Stimulated activated CD4-positive, alpha-beta T cell treated with anti-CD3 and anti-CD28 coated beads, Interleukin-2, amount 100 ng/mL, for 24 hours (primary cell): ENCODE measurements at places on chromosomes 2 and 18.

GRCh38 chr2:218985021-218985324, at the start of gene FEV:
FEV (minus strand) TSS chr2:218985184; CDS start chr2:218985075, 109 bp downstream.
- DNase-seq: no peak

DNA sequence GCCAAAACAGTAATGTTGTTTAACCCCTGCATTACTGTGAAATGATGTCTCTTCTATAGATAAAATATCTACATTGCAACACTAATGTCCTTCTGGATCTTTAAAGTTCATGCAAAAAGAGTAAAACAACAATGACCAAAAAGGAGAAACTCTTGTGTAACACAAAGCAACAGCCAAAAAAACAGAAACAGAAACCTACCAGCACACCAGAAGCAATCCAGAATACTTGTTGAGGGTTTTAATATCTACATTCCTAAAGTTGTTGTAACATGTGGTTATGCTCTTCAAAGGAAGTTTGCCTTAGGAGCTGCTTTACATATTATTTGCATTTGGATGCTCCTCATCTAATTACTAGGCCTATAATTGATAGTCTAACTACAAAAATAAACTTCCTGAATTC, 157.2 kb downstream of the BABAM2 start:
- no peak for DNase-seq

DNA sequence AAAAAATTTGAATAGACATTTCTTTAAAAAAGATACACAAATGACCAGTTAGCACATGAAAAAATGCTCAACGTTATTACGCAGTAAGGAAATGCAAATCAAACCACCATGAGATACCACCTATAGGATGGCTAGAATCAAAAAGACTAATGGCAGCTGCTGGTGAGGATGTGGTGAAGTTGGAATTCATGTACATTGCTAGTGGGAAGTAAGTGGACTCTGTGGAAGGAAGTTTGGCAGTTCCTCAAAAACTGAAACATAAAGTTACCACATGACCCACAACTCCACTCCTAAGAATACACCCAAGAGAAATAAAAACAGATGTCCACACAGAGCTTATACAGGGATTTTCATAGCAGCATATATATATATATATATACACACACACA, 51.2 kb downstream of the MBP start:
- DNase-seq: no peak

GRCh38 chr2:217220228-217221013, 360.6 kb upstream of the TNP1 start:
- DNase-seq: no peak

DNA sequence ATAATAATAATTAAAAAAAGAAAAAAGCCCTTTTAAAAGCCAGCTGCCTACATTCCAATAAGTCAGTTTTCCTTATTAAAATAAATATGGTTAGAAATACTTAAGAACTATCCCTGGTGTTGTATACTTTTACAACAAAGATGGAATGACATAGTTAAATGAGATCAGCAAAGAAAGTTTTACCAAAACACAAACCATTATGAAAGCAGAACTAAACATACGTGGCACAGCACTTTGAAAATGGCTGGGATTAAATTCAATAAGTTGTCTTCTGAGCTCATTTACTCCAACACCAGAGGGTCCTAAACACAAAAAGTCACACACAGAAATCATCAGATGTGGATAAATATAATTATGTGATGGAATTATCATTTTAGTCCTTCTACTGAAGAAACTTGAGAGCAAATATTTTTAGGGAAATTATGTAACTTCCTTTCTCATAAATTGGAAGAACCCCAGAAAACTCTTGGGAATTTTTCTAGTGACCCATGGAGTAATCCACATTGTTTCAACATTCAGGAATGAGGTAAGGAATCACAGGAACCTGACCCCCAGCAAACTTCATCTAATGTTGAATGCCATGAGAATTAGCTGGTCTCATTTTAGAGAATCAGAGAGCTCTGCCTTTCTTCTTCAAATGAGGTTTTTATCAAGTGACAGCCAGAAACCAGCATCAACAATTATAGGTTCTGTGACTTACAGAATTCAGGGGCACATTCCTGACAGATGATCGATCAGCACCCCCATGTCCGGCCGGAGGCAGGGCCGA, 11.5 kb upstream of the TMEM237 start:
- no peak for DNase-seq

- DNase-seq: no peak
Observed at GRCh38 chr2:140786585-140786984, 1344.2 kb downstream of the LRP1B start.

- DNase-seq: no peak
Observed at GRCh38 chr2:171241771-171242170, 81.1 kb upstream of the TLK1 start.

DNA sequence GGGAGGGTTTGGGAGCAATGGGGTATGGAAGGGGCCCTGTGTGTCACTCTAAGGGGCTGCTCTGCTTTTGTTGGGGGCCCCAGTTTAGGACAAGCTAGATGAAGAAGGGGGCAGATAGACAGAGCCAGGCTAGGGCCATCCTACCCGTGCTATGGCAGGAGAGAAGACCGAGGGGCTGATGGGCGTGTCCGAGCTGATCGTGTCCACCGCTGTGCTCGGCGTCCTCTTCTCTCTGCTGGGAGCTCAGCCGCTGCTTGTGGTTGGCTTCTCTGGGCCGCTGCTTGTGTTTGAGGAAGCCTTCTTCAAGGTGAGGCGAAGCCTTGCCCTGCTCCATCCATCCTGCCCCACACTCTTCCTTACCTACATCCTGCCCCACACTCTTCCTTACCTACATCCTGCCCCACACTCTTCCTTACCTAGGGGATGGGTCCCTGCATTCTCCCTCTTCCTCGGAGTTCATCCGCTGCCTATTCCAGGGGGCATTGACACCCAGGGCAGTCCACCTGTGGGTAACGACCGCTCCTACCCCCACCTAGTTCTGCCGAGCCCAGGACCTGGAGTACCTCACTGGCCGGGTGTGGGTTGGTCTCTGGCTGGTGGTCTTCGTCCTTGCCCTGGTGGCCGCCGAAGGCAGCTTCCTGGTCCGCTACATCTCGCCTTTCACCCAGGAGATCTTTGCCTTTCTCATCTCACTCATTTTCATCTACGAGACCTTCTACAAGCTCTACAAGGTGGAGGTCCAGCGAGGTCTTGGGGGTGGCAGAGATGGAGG, 8.9 kb downstream of the SLC4A3 start:
- no peak for DNase-seq

GRCh38 chr2:220281771-220282170, 654.3 kb downstream of the SLC4A3 start:
- no peak for DNase-seq

DNA sequence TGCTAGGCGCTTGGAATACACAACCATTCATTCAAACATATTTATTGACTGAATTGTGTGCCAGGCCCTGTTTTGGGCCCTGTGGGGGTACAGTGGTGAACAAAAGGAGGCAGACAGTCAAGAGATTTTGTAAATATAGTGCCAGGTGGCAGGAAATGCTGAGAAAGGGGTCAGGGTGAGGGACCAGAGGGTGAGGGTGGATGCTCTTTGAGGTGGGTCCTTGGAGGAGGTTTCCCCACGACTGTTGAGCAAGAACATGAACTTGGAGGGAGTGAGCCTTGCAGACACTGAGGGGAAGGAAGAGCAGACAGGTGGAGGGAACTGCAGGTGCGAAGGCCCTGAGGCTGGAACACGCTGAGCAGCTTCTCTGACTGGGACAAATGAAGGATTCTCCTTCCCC, 40.7 kb downstream of the ODC1 start:
- DNase-seq: no peak

- DNase-seq: no peak
Observed at GRCh38 chr18:2009942-2010697, 561.2 kb downstream of the METTL4 start.

GRCh38 chr2:6674381-6674780, 191.3 kb downstream of the CMPK2 start:
- DNase-seq: no peak

DNA sequence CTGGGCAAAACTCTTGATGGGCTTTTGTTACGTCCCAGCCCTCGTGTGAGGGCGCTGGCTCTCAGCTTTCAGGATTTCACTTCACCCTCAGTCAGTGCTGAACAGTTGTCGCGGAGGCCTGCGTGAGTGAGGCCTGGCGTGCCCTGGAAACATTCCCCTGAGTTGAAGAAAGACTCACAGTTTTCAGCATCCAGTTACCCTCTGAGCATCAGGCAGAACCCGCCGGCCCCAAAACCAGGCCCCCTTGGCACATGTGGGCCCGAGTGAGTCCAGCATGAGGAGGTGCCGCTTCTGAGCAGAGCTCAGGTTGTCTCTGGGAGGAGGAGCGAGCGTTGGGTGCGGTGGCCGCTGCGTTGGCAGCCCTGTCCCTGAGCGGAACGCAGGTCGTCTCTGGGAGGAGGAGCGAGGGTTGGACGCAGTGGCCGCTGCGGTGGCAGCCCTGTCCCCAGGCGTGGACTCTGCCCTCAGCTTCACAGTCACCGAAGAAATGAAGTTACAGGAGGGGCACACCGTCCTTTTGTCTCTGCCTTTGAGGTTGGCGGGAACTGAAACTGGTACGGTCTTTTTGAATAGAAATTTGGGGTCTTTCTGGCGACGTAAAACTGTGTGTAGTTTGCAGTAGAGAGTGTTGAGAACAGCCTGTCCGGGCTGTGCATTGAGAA, at the start of gene NEU4:
Gene NEU4, plus strand, starts transcription at position 473 of the 662 bp plus-strand sequence. CDS start 5,292 bp downstream, outside the sequence.
- DNase-seq: no peak

- DNase-seq: no peak
Observed at GRCh38 chr2:219765231-219765911, 137.9 kb downstream of the SLC4A3 start.

DNA sequence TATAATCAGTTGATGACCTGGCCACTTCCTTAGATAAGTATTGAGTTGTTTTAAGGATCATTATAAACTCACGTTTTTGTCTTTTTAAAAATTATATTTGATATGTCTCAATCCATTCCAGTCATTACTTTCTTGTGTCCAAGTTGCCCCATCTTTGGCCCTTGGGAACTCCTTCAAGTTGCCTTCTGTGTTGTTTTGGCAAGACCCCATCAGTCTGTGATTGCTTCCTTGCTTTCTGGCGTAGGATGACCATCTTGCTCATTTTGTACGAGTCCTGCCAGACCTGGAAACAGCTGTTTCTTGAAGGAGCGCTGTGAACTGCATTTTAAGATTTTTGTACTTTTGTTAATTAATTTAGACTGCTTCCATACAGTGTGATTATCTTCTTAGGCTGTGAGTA, 68.9 kb upstream of the ITM2C start:
- no peak for DNase-seq

DNA sequence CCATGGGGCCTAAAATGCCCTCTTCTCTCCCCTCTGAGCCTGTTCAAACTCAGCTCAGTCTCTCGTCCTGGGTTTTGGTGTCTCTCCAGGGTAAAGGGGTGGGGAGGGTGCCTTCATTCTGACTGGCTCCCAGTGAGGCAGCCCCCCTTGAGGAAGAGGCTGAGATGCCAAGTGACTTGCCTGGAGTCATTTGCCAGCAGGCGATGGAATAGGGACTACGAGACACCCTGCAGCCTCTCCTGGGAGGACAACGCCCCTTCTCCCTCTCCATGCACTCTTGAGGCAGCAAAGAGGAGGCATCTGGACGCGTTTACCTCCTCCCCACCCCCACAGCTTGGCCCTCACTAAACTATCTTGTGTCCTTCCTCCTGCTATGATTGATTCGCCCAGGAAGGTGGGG, 760 bp upstream of the STON1 start:
- DNase-seq: no peak

DNA sequence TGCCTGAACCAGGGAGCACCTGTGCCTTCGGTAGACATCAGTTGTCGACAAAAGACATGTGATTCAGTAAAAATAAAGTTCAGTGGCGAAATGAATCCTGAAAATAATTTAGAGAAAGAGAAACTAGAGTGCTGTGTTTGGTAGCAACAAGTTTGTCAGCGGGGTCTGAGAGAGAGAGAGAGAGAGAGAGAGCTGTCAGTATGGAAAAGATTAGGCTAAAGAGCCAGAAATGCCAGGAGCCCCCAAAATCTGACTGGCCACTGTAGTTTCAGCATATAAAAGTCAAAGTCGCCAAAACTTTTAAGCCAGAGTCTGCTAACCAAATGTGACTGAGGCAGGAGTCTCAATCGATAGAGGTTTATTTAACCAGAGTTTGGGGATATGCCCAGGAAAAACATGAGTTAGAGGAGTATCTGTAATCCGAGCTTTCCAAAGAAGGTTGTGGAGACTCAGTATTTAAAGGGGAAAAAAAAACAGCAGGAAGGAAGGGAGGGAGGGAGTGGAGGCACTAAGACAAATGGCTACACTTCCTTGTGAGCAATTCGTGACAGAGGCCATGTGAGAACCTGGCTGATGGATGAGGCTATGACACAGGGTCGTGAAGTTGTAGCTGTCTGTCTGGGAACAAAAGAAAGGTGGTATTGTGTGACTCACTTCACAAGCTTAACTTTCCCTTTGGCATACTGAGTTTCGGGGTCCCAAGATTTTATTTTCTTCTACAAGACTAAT, 20.5 kb upstream of the GNAL start:
- no peak for DNase-seq

- no peak for DNase-seq
Observed at GRCh38 chr18:69770238-69770637, 177.4 kb downstream of the CD226 start.

- peak; percentile 19 for DNase-seq
Observed at GRCh38 chr2:74648009-74648443, at the start of gene M1AP. M1AP (minus strand) TSS chr2:74648330; CDS start chr2:74640275, 8,055 bp downstream.

GRCh38 chr2:14635391-14635871, 2.9 kb downstream of the LRATD1 start:
- no peak for DNase-seq

GRCh38 chr2:1540481-1540880, 127.2 kb downstream of the TPO start:
- DNase-seq: no peak

DNA sequence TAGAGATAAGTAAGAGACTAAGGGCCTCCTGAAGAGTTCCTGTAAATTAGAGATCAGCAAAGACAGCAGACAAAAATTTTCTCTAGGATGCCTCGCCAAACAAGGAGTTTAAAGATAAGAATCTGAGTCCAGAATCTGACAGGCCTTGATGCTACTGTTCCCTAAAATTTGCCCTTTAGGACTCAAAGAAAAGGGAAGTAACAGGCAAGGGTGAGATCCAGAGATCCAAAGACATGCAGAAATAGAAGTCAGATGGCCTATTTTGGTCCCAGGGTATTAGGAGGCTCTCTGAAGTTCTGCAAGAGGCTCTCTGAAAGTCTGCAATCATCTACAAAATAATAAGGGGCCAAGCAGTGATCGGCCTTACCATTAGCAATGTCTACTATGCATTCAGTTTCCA, 33.0 kb downstream of the GALNT5 start:
- no peak for DNase-seq

DNA sequence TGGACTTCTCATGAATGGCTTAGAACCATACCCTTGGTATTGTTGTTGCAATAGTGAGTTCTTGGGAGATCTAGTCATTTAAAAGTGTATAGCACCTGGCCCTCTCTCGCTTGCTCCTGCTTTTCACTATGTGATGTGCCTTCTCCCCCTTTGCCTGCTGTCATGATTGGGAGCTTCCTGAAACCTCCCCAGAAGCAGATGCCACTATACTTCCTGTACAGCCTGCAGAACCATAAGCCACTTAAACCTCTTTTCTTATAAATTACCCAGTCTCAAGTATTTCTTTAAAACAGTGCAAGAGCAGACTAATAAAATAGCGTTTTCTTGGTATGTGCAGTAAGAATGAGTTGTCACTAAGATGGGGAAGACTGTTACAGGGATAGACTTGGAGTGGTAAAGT, 31.6 kb downstream of the BAZ2B start:
- DNase-seq: no peak
